ENCODE measurements at places on chromosomes 16 and 17.

DNA sequence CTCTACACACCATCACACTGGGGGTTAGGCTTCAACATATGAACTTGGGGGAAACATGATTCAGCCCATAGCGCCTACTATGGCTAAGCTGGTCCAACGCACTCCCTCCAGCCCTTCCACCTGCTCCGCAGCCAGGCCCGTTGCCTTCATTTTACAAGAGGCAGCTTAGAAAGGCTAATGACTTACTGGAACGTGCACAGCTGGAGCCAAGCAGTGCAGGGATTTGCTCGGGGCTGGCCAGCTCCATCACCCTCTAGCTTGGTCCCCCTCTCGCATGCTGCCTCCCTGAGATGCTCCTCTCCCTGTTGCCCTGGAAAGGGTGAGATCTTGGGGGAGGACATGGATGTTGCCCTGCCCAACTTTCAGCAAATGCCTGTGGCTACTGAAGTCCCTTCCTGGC is 2.8 kb upstream of the CACNG1 start:
- DNase-seq = no peak

DNA sequence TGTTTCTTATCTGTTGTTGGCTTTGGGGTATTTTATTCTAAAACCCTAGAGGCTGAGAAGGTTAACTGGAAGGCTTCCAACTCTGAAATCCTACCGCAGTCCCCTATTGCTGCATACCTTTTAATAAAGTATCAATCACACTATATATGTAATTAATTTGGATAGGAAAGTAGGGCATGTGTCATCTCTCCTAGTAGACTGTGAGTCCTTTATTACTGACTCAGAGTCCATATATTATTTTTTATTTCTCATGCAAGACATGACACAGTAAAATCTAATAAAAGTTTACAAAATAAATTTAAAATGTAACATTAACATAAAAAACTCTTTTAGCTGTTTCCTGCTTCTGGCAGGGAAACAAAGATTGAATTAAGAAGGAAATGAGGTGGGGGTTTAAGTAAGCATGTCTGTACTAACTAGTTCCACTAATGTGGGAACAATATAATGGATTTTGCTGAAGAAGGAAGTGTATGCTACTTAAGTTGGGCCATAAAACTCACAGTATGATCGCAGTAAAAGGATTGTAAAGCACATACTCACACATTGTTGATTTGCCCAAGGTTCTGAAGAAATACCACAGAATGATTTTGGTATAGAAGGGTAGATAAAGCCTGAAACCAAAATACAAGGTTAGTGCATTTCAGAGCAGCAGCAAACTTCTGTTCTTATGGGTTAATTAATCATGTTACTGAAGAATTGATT is 97.6 kb upstream of the HLF start:
- no peak for DNase-seq

DNA sequence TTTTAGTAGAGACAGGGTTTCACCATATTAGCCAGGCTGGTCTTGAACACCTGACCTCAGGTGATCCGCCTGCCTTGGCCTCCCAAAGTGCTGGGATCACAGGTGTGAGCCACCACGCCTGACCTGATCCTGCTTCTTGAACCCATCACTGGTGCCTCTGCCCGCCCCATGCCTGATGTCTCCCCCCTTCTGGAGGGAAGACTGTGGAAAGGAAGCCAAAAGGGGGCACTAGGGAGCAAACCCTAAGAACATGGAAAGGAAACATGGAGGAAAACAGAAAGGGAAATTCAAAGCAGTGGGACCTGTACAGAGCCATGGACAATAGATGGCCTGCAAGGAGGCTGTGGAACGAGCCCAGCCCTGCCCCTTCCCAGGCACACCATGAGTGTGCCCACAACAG is 31.1 kb upstream of the FASN start:
- no peak for DNase-seq

GRCh38 chr17:47310186-47310733 is 13.5 kb upstream of the EFCAB13 start:
- DNase-seq = no peak

- DNase-seq = no peak
Measured at GRCh38 chr17:50063561-50064252, 7.8 kb downstream of the ITGA3 start.

GRCh38 chr16:50463581-50464324 is 84.4 kb upstream of the NKD1 start:
- DNase-seq = no peak

DNA sequence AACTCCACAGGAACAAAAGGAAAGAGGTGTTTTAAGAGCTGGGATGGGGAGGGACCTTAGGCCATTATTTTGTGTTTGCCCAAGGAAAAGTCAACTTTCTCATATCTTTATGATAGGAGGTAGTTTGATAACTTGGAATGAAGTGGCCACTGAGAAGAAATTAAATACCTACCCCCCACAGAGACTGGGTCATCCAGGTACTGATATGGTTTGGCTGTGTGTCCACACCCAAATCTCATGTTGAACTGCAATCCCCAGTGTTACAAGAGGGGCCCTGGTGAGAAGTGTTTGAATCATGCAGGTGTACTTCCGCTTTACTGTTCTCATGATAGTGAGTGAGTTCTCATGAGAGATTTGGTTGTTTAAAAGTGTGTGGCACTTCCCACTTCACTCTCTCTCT is 477.9 kb upstream of the KIF2B start:
- DNase-seq = no peak

GRCh38 chr17:28130472-28130871 is 88.0 kb downstream of the NLK start:
- DNase-seq = no peak

GRCh38 chr16:1152651-1153259 is at the start of gene CACNA1H:
Gene CACNA1H, plus strand, starts transcription at chr16:1153106. Its CDS starts 632 bp downstream, at chr16:1153738.
- no peak for DNase-seq

GRCh38 chr16:22333457-22333994 is 36.3 kb downstream of the POLR3E start:
- no peak for DNase-seq

GRCh38 chr17:36885153-36885735 is 52.0 kb upstream of the LHX1 start:
- DNase-seq = no peak

DNA sequence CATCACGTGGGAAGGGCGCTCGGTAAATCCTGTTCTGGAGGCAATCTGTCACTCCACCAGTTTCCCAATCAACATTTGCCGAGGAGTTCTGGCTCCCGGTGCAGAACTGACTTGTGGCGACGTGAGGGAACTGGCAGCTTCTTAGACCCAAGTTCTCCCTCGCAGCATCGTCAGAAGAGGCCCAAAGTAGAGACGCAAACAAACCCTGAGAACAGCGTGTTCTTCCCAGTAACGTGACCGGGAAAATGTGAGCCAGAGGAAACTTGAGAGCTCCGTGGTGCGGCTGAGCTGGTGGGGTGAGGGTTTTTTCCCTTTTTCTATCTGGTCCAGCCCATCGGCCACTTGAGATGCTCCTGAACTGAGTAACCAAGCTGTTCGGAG is 158.9 kb upstream of the CACNG5 start:
- DNase-seq = no peak

- DNase-seq = peak; percentile 66
Measured at GRCh38 chr17:80968602-80969029, 23.0 kb upstream of the CHMP6 start.

DNA sequence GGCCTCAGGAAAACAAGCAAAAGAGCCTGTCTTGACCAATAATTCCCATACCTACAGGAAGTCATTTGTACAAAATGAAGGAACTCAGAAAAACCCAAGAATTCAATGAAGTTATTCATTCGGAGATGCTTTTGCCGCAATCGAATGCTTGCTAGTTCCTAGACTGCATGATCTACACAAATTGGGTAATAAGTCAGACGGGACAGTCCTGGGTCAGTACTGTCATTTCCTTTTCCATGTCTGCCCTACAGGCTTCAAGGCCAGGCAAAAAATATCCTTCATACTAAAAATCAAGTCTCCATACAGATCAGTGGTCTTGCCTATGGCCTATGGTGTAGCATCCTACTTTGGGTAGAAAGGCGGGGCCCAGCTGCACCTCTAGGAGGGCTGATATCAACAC is 71.4 kb downstream of the CFDP1 start:
- DNase-seq = no peak

GRCh38 chr17:78269955-78270381 is 38.5 kb downstream of the TMEM235 start:
- no peak for DNase-seq

DNA sequence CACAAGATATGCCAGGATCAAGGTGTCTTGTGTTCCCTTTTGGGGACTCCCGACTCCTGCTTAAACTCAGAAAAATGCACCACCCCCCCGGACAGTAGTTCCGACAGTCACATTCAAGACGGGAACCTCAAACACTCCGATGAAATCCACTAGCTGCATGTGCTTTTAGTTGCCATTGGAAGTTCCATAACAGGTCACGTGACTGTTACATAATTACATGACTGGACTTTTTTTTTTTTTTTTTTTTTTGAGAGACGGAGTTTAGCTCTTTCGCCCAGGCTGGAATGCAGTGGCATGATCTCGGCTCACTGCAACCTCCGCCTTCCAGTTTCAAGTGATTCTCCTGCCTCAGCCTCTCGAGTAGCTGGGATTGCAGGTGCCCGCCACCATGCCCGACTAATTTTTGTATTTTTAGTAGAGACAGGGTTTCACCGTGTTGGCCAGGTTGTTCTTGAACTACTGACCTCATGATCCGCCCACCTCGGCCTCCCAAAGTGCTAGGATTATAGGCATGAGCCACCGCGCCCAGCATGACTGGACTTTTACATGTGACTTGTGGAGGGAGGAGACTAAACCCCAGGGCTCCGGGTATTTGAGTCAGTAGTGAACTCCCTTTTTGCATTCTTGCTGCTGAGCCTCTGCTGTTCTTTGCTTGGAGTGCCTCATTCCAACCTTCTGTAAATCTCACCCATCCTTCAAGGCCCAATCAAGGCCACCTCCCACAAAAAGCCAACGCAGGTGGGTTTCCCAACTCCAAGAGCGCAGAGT is 1.6 kb downstream of the SIRT7 start:
- no peak for DNase-seq

GRCh38 chr16:50393858-50394802 is 25.3 kb upstream of the BRD7 start:
- no peak for DNase-seq

- DNase-seq = no peak
Measured at GRCh38 chr17:48549281-48549630, 4.3 kb upstream of the HOXB2 start.

DNA sequence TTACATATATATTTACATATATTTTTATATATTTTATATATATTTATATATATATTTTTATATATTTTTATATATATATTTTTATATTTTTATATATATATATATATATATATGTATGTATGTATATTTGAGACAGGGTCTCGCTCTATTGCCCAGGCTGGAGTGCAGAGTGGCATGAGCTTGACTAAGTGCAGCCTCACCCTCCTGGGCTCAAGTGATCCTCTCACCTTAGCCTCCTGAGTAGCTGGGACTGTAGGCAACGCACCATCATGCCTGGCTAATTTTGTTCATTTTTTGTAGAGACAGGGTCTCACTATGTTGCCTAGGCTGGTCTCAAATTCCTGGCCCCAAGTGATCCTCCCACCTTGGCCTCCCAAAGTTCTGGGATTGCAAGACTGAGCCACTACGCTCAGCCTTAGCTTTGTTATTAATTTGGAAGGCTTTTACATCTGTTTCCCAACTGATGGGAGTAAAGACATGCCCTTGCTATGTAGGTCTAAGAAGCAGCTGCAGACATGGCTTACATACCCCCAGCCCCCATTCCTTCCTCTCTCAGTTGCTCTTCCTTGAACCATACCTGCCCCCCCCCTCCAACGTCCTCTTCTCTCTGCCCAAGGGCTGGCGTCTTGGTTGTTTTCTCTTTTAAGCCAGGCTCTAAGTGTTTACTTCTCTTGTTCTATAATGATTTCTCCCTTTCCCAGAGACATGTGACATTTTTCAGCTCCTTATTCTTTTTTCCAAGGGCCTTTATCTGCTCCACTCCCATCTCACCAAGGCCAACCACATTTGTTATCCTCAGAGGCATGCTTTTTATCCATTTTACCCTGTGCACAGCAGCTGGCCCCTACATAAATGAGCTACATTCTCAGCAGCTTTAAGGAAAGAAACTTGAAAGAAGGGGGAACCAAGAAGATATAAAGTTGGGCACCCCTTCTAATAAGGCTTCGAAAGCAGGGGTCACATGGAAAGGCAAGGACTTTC is 64.2 kb upstream of the ATF7IP2 start:
- no peak for DNase-seq

DNA sequence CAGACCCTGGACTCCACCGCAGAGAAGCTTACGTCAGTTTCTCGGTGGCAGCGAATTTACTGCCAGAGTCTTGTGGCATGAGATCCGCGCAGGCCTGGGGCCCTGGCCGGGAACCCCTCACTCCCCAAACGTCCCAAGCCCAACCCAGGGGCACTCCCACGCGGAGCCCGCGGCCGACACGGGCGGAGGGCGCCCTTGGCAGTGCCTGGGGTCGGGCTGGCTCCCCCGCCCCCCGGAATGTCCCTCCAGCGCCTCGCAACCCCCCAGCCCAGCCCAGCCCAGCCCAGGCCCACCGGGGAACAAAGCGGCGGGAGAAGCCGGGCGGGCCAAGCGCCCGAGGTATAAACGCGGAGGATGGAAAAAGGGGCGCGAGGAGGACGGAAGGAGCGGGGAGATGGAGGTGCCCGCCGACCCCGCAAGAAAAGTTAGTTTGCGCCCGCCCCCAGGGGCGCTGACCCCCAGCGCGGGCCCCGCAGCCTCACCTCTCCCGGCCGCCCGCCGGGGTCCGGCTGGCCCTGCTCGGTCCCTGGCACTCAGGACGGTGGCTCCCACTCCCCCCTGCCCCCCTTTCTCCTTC is 330 bp downstream of the CASKIN2 start:
- no peak for DNase-seq

- no peak for DNase-seq
Measured at GRCh38 chr16:57823836-57824235, 21.5 kb upstream of the KIFC3 start.

GRCh38 chr17:40502716-40503115 is 1.3 kb upstream of the TNS4 start:
- DNase-seq = no peak

- no peak for DNase-seq
Measured at GRCh38 chr17:69669441-69670178, 255.1 kb downstream of the MAP2K6 start.

DNA sequence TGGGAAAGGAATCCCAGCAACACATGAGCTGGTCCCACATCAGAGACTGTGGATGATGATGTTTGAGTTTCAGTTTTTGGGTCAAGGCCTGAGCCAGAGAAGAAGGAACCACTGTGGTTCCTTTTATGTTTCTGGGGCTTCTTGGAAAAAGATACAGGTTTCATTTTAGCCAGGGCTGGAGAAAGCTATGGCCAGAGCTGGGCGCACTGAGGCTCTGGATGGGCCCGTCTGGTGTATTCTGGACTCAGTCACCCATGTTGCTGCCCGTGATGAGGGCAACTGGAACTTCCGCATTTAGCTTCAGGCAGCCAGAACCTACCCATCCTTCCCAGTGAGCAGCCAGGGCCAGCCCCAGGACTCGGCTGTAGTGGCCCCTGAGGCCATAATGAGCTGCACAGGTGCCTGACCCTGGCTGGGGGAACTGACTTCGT is 15.0 kb upstream of the PITPNA start:
- DNase-seq = no peak

- DNase-seq = no peak
Measured at GRCh38 chr17:39579318-39580081, 28.2 kb downstream of the NEUROD2 start.

GRCh38 chr16:84370723-84371552 is 2.6 kb downstream of the ATP2C2 start:
- DNase-seq = no peak

GRCh38 chr16:51148678-51149228 is 2.3 kb downstream of the SALL1 start:
- DNase-seq = no peak

Measured in SHP77 treated with DMSO at 0.1 percent for 48 hours (cell line).